ENCODE measurements at places on chromosomes 13 and 19. TPM values are rescaled to one million over a fixed set of nuclear protein-coding genes. Genes with fewer than 3 reads are reported as not detected.
A peak's percentile ranks its signal among the peaks of the same experiment; 100 is the strongest.

DNA sequence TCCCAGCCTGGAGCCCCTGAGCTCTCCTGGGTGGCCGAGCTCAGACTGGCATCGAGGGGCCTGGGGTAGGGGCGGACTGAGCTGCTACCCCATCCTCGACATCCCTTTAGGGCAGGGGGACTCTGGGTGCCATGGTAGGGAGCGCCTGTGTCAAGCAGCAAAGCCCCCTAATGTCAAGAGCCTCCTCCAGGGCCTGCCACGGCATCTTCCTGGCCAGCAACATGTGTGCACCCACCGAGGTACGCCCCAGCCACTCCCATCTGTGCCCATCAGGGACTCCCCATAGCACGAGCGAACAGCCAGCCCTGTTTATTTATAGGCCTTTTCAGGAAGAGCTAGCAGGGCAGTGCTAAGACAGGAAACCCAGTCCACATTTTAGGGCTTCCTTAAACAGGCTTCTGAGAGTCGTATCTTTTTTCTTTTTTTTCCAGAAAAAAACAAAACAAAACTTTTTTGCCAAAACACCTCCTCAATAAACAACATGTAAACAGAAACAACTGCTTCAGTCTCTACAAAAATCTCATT lies 14.3 kb downstream of the LRP3 start:
- DNase-seq, result no peak

RFXANK gene
- total RNA-seq, result 50.3 TPM

DNA sequence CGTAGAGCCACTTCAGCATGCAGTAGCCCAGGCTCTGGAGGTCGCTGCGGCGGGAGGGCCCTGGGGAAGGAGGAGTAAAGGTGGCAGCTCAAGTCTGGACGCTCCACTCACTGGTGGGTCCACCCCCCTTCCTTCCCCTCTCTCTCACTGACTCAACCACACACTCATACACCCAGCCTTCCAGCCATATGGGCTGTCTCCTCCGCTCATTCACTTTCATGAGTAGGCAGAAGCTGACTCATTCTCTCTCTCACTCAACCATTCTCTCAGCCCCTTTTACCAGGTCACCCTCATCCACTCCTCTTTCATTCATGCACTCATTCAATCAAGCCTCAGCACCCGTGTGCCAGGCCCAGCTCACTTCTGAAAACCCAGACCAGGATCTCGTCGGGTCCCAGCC lies 27.5 kb upstream of the SIGLEC11 start:
- peak; percentile 65 for DNase-seq

DNA sequence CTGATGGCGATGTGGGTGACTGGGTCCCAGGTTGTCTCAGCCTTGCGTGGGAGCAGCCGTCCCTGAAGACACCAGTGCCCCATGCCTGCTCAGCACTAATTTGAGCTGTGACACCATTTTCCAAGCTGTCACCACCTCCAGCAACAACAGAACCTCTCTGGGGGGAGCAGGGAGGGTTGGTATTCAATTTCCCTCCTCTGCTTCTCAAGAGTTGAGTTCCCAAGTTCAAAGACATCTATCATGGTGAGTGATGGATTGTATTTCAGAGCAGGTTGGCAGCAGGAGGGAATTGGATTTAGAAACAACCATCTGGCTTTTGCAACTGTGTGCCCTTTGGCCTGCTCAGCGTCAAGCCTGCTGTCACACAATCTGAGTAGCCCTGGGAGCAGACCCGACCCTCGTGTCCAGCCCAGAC lies 46.9 kb upstream of the UQCRFS1 start:
- DNase-seq, result no peak

NPAS1 gene
- 0.64 TPM for total RNA-seq

GRCh38 chr19:30968210-30968609 lies 381.0 kb downstream of the TSHZ3 start:
- no peak for DNase-seq

DNA sequence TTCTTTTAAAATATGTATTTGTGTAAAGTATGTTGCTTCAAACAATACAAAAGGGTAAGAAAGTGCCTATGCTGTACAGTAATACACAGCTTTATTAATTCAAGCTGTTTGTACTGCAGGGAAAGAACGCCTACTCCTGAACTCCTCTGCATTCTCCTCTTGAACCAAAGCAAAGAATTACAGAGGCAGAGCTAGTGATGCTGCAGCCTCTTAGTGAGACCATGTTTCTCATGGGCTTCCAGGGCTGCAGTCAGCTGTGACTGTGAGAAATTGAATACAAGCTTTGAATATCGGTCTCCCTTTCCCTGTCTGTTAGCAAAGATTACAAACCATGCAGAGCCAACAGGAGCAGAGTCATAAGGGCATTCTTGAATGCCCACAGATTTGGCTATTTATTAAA lies 248.5 kb downstream of the SLITRK1 start:
- no peak for DNase-seq

PNMA8A gene
- total RNA-seq, result 0.79 TPM

DNA sequence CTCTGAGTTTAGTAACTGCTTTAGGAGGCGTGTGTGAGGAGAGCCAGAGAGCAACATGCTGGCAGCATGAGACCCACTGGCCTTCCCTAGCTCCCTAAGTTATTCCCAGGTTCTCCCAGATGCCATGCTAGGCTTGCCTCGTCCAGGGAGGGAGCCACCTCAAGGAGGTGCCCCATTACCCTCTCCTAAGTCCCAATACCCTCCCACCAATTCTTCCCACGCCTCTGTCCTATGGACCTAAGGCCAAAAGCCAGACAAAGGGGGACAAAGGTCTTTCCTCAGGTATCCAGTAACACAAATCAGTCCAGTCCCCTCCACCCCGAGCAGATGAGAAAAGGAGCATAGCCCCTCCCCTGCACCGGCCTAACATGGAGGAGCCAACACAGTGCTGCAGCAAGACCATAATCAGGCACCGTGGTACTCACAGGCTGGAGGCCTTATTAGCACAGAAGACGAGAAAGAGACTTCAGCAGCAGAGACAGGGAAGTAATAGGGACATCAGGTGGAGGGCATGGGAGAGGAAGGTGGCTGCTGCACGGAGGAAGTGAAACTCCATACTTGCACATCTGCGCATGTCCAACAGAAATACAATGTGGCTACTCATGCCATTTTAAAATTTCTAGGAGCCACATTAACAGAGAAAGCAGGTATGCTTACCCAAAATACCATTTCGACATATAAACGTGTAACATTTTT lies 46.3 kb downstream of the BRD4 start:
- no peak for DNase-seq

DNA sequence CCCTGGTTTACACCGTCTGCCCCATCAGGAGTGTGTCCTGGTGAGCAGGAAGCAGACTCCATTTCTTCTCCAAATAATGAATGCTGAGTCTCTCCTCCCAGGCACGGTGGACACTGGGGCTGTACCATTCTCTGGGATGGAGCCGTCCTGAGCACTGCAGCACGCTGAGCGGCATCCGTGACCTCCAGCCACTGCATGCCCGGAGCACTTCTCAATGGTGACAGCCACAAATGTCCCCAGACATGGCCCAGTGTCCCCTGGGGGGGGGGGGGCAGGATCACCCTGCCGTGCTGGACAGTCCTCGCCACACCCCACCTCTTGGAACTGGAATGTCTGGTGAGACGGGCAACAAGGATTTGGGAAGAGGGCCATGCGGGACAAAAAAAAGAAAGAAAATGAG lies 37.4 kb downstream of the GNG7 start:
- no peak for DNase-seq

DNA sequence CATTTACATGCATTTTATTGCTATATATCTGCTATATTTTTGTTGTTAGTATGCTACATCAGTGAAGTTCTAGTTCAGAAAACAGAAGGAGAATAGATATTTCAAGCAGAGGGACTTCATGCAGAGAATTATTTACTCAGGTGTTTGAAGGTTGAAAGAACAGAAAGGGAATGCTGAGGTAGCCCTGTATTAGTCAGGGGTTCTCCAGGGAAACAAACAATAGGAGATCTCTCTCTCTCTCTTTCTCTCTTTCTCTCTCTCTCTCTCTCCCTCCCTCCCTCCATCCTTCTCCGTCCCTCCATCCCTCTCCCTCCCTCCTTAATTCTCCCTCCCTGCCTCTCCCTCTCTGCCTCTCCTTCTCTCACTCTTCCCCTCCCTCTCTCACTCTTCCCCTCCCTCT lies 114.3 kb upstream of the TDRD3 start:
- no peak for DNase-seq

- peak; percentile 30 for DNase-seq
Measured at GRCh38 chr13:96771486-96772367, 222.5 kb downstream of the OXGR1 start.

- no peak for DNase-seq
Measured at GRCh38 chr19:35355791-35356460, 2.3 kb upstream of the FFAR3 start.

GRCh38 chr13:71801165-71801760 lies 65.7 kb downstream of the DACH1 start:
- DNase-seq, result no peak

ZNF534 gene
- not detected for total RNA-seq

DNA sequence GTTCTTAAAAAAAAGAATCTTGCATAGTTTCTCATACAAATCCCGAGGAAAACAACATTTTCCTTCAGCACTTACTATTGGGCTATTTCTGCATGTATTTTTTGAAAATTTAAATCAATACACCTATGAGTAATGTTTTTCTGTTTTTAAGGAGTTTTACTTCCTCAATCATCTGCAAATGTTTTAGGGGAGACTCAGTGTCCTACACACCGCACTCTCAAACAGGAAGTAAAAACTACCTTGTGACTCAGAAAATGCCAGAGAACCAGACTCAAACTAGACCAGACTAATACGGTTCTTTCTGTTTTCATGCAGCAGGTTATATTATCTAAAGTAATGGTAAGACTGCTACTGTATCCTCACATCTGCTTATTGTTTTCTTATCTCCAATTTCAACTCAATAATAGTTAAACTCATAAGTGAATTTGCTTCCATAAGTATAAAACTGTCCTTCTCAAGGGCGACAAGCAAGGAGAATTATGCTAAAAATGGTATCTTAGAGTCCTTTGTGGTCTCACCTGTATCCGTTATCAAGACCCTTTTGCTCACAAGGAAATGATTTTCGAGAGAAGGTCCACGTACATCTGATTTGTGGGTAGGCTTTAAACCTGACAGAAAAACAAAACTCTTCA lies 52.5 kb downstream of the FLT3 start:
- DNase-seq, result peak; percentile 64

- peak; percentile 40 for DNase-seq
Measured at GRCh38 chr19:45767881-45768654, 984 bp downstream of the SIX5 start.

- DNase-seq, result no peak
Measured at GRCh38 chr13:93305886-93306285, 79.3 kb downstream of the GPC6 start.

DNA sequence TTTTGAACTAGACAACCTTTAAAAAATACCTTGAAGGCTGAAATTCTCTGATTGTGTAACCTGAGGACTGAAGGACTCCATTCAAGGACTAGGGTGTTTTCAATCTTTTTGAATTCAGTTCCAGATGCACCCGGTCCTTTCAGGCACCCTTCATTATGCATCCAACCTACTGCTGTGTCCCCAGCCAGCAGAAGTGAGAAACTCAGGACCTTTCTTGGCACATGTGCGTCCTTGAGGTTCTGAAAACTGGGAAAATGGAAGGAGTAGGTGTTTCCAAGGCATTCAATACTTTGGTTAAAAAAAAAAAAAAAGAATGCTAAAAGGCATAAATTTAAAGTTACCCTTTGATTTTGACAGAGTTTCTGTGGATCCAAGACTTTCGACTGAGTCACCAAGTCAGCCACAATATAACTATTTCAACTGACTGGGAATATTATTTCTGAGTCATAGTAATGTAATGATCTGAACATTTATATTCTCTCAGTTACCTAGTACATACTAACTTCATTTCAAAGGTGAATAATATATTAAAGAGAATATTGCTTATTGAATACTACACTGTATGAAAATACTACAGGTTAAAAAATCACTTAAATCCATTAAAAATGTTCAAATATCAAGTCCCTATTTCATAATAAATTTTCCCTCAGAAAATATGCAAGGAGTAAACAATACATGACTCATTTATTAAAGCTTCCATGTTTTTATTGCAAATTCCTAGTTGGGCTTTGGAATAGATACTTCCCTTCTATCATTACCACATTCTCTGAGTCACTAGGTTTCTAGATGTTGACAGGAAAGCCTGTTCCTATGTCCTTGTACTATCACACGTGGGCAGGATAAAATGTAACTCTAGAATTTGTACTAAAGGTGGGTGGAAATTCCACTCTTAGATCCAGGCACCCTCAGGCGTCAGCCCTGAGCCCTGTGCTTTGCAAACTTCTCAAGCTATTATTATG lies 2.4 kb upstream of the ITGBL1 start:
- peak; percentile 98 for DNase-seq

DNA sequence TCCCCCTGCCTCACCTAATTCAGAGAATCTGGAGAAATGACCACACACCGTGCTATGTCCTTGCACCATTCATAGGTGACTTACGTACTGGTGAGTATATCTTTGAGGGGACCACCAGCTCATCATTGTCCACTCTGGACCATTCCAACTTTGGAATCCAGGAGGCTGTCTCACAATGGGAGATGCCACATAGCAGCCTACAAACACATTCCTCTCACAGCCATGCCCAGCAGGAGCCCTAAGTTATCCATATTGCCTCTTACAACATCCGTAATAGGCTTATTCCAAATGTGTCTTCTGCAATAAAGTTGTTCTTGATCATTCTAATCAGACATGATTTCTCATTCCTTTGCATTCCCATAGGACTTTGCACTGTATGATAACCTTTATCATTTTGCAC lies 436.7 kb downstream of the EFNB2 start:
- DNase-seq, result no peak

DNA sequence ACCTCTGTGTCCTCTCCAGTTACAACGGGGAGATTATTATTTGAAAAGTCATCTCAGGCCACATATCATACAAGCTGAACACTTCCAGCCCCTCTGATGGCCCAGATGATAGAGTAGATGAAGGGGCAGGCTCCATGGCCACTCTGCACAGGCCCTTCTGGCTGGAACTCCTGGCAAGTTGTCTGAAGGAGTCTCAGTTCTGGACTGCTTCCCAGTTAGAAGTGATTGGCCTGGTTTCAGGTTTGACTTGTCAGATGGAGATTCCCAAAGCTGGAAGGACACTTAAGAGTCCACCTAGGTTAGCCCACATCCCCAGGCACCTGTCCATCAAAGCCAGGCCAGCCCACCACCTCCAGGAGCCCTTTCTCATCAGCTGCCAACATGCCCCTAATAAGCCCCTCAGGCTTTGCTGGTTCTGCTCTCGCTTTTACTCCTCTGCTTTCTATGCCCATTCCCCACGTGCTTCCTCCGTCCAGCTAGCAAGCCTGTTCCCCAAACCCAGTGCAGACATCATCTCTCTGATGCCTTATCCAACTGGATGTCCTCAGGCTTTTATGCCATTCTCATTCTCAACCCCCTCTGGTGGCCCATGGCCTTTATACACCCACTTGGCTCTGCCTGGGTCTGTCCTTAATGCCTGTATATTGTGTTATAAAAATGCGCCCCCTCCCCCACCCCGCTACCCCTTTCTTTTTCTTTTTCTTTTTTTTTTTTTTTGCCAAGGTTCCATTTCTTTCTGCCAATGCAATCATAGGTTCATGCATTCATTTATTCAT lies 56.5 kb downstream of the HSPH1 start:
- DNase-seq, result no peak

AMH gene
- total RNA-seq, result 0.38 TPM

CFD gene
- total RNA-seq, result 1.2 TPM

All from bronchial epithelial cell (primary cell).